CD4-positive, alpha-beta memory T cell (primary cell): ENCODE measurements at places on chromosomes 1 and 21.

DNA sequence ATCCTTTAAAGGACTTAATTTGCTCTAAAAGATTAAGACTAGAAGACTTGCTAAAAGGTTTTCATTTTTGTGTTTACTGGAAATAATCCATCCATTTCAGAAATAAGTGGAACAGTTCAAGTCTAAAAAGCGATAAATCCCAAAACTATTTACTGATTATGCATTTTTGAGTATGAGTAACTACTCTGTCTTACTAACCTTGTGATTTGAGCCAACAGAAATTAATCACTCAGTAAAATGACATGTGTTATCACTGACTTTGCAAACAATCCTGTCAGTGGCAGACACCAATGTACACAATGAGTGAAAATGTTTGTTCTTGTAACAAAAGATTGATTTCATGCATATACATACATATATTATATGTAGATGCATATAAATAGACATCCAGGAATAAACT, 218.0 kb downstream of the DENND1B start:
- no peak for DNase-seq

- DNase-seq: no peak
These were observed 84.6 kb upstream of the SERBP1 start for GRCh38 chr1:67514786-67515185.

- no peak for DNase-seq
These were observed 970 bp downstream of the TNFRSF1B start for GRCh38 chr1:12167493-12168429.

DNA sequence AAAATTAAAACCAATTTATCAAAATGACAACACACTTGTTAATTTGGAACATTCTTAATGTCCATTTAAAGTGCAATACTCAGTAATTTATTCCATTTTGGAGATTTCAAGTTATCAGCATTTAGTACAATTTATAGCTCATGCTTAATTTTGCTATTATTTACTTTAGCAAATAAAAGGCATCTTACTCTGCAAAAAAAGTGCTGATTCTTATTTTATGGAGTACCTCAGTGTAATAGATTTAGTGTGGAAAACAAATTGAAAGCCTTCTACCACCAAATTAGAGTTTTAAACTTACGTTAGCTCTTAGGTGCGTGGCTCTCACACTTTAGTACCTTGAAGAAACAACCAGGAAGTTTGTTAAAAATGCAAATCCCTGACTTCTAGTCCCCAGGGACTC, 208.4 kb upstream of the NRIP1 start:
- DNase-seq: no peak

GRCh38 chr1:59831529-59831928, 16.8 kb downstream of the HOOK1 start:
- no peak for DNase-seq

DNA sequence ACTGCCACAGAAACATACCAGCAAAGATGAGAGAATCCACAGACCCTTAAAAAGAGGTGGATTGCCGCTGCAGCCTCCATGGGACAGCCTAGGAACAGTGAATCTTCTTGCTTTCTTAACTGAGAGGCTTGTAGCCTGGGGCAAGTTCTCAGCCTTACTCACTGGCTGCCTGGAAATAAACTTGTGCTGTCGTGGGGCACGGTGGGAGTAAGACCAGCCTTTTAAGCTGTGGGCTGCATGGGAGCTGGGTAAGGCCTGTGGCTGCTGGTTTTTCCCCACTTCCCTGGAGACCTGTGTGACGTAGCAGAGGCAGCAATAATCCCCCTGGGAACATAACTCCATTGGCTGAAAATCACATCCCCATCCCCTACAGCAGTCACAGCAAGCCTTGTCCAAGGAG, 30.8 kb downstream of the CD2 start:
- no peak for DNase-seq

- no peak for DNase-seq
These were observed 54.7 kb upstream of the EPS8L3 start for GRCh38 chr1:109818271-109818987.

DNA sequence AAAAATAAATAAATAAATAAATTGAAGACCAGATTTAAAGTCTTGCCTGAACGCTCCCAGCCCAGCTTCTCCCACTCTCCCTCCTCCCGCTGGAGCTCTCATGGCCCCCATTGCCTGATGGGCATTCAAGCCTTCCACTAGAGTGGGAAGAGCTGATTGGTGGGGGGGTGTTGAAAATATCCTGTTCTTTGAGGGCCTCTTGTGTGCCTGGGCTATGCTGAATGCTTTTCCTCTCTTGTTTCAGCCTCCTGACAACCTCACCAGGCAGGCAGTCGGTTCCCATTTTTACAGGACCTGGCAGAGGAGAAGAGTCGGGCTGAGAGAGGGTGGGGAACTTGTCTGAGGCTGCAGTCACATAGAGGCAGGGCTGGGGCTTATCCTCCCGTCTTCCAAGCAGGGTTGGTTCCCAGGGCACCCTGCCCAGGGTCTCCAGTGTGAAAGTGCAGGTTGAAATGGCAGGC, 59.2 kb upstream of the SSBP3 start:
- DNase-seq: no peak

- no peak for DNase-seq
These were observed 100.8 kb downstream of the SIK1 start for GRCh38 chr21:43325968-43326715.

GRCh38 chr21:14754682-14755081, 208.6 kb upstream of the SAMSN1 start:
- DNase-seq: no peak

DNA sequence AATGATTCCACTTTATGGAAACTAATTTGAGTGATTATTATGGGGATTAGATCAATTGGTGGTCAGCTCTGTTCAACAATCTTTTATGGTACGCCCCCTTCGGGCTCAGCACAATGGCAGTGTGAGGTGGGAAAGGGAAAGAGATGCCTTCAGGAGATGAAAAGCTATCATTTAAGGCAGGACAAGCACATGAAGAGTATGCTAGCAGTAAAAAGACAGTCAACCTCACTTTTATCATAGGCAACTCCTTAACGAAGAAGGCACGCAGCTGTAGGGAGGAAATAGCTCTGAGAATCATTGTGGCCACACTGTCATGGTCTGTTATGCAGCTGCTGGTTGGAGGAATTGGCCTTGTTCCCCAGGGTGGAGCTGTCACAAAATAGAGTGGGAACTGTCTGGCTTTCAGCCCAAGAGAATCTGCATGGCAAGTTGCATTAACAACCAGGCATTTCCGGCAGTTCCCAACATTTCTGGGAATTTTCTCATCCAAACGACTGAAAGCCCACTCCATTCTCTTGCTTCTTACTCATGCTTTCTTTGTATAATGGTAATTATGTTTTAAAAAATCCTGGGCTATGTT, 54.4 kb upstream of the BCL10 start:
- no peak for DNase-seq

DNA sequence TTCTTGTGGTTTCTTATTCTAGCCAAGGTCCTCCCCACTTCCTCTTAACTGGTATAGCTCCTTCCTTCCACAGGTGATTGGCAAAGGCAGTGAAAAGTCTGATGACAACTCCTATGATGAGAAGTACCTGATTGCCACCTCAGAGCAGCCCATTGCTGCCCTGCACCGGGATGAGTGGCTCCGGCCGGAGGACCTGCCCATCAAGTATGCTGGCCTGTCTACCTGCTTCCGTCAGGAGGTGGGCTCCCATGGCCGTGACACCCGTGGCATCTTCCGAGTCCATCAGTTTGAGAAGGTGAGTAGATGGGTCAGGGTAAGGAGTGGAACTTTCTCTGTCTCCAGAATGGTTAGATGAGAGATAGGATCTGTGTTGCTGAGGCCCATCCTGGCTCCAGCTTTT, 14.2 kb upstream of the CELSR2 start:
- DNase-seq: no peak

DNA sequence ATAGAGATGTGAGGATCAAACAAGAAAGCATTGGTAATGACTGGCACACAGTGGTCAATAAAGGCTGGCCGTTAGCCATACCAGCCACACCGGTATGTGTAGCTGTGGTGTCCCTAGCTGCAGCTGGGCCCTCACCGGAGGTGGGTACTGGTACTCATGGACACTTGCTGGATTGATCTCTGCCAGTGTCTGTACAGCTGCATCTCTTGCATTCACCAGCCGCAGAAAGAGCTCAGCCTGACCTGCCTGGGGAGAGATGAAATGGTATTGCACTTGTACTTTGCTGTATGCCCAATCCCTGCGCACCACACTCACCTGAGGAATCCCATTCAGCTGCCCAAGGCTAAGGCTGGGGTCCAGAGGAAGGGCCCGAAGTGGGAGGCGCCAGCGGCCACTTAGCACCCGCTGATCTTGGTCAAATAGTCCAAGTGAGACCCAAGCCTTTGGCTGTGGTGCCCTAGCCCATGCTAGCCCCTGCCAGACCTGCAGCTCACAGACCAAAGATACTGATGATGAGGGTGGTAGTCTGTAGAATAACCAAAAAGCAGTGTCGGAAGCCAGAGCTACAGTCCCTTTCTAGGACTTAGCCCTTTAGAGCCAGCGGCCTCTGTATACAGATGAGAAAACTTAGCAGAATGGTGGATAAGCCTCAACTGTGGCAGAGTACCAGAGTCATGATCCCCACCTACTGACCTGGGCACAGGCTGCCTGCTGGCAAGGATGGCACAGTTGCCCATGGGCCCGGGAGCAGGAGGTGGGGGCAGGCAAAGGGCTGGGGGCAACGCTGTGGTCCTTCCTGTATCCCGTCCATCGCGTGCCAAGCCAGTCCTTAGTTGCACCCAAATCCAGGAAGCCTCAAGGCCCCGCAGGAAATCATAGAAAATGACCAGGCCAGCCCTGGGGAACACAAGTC, 3.0 kb downstream of the CCDC17 start:
- DNase-seq: no peak

GRCh38 chr1:205449750-205450443, 5.9 kb downstream of the BLACAT1 start:
- no peak for DNase-seq

- no peak for DNase-seq
These were observed 318.4 kb downstream of the RPS6KC1 start for GRCh38 chr1:213369465-213369864.

DNA sequence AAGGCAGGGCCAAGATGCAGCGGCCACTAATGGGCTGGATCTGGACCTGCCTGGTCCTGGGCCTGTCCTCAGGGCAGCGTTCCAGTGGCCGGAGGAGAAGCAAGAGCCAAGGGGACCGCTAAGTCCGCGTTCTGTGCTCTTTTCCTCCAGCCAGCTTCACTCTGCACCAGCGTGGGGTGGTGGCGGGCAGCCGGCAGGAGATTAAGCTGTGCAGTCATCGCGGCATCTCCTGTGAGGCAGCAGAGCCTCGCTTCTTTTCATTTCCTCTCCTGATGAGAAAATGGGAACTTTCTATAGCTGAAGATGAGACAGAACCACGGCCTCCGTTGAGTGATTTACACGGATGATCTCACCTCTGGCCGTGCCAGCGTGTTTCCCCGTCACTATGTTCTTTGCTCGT, 43.4 kb downstream of the AJAP1 start:
- DNase-seq: no peak

DNA sequence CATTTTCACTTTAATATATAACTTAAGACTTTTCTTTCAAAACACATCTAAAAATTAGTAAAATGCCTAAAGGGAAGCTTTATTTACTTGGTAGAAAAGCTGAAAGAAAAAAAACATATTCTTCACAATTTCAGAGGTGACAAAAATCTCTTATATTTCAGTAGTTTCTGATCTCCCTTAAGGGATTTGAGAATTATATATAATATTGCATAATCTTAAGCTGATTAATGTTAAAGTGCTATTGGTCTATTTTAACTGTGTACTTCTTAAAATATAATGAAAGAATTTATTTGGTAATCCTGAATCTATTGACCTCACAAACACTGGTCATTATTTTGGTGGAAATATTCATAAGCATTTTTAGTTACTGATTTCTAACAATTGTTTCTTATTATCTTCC, 1.2 kb upstream of the VPS45 start:
- no peak for DNase-seq

DNA sequence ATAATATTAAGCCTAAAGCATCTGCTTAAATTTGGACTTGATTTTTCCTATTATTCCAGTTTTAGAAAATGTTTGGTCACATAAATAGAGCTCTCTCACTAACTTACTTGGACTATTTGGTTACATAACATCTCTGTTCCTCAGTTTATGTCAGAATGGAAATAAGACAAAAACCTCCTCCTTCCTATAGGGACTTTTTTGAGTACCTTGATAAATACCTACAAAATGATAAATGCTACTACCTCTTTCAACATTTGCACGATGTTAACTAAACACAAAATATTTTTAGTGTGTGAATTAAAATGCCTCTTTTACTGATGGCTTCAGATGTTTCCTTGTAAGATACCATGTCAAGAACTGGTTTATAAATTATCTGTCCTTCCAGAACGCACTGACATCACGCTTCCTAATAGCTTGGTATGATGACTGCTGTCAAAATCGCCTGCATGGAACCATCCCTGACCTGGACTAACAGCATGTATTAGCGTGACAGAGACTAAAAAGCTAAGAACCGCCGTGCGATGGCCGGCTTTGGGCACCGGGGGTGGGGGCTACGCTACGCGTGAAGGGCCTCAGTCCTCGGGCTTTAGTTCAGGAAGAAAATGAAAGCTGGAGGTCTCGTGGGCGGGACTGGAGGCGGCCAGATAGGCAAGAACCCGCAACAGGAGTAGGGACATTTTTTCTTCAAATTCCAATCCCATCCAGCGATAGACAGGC, 133.2 kb upstream of the BARHL2 start:
- no peak for DNase-seq

- no peak for DNase-seq
These were observed 170.6 kb downstream of the HUNK start for GRCh38 chr21:32043458-32043857.

- no peak for DNase-seq
These were observed 140.6 kb downstream of the SDCCAG8 start for GRCh38 chr1:243396424-243396823.

DNA sequence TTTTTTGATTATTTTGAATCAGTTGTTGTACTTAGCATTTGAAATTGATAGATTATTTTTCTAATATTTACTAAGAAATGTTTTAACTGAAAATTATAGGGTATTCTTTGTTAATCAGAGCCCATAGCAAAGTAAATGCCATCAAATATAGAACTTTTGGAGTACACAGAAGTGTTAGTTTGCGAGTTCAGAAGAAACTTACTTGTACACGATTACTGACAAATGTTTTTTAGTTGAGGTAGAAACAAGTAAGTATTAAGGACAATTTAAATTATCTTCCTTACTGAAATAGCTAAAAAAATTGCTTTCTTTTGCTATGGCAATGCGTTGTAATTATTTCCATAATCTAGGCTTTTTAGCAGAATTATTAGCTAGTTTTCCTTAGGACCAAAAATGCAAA, 692.2 kb downstream of the USP25 start:
- no peak for DNase-seq

GRCh38 chr1:234981758-234982157, 146.9 kb downstream of the TOMM20 start:
- no peak for DNase-seq
